ENCODE measurements at places on chromosomes 4 and X. TPM values are rescaled to one million over a fixed set of nuclear protein-coding genes. Genes with fewer than 3 reads are reported as not detected.

- no peak for DNase-seq
- no peak overlapping the region for H3K4me3 ChIP-seq
- H3K36me3 ChIP-seq, result no peaks in the 10 kb centered on the region
These were observed 326.7 kb downstream of the MAPK10 start for GRCh38 chr4:86033171-86033570.

- H3K27ac ChIP-seq, result no peak overlapping the region
- peaks cover 3% of the 10 kb centered on the region for H3K36me3 ChIP-seq
- DNase-seq, result peak; percentile 21
These were observed 14.7 kb upstream of the PDE6B start for GRCh38 chr4:610411-611261.

Gene OTC
- total RNA-seq, result not detected

DNA sequence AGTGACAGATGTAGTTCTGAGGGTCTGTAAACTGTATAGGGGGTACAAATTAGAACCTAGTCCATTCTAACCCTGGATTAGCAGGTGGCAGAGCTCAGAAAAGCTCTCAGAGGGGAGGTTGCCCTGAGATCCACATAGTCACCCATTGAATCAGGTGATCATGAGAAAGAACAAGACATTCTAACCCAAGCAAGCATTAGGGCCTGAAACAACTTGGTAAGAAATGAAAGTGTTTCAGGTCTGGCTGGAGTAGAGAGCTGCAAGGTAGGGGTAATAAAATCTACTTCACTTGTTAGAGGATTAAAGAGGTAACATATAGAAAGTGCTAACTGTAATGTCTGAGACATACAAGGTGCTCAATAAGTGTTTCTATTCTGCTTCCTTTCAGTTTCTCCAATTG lies 8.8 kb upstream of the BMP2K start:
- no peak overlapping the region for H3K27ac ChIP-seq
- no peaks in the 10 kb centered on the region for H3K36me3 ChIP-seq
- no peak for DNase-seq
- no peaks in the 10 kb centered on the region for H3K27me3 ChIP-seq
- H3K4me3 ChIP-seq, result no peak overlapping the region

DNA sequence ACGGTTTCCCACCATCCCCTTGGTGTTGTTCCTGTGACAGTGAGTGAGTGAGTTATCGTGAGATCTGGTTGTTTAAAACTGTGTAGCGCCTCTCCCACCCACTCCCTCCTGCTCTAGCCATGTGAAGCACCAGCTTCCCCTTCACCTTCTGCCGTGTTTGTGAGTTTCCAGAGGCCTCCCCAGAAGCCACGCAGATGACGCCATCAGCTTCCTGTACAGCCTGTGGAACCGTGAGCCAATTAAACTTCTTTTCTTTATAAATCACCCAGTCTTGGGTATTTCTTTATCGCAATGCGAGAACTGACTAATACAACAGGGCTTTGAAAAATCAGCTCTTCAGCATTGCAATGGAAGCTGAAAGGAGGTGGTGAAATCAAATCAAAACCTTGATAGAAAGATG lies 50.0 kb downstream of the FGFBP1 start:
- no peaks in the 10 kb centered on the region for H3K36me3 ChIP-seq
- no peak overlapping the region for H3K4me3 ChIP-seq
- no peak for DNase-seq
- no peaks in the 10 kb centered on the region for H3K27me3 ChIP-seq
- H3K4me1 ChIP-seq, result peaks cover 26% of the 10 kb centered on the region

DNA sequence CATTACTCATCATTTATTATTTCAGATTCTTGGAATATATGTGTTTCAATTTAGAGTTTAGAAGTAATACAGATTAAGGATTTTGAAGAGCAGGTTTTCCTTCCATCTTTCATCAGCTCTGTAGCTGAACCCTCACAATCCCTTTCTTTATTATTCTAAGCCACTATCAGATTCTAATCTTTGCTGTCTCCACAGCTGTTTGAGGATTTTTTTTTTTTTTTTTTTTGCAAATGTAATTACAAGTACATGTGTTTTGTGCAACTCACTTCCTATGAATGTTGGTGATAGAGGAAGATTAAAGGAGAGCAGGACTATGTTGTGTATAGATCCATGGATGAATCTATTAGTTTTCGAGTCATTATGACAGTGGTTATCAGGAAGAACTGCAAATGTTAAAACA lies 87.4 kb upstream of the TENM3 start:
- no peaks in the 10 kb centered on the region for H3K36me3 ChIP-seq
- no peak overlapping the region for H3K27ac ChIP-seq
- no peak for DNase-seq
- H3K27me3 ChIP-seq, result no peaks in the 10 kb centered on the region

DNA sequence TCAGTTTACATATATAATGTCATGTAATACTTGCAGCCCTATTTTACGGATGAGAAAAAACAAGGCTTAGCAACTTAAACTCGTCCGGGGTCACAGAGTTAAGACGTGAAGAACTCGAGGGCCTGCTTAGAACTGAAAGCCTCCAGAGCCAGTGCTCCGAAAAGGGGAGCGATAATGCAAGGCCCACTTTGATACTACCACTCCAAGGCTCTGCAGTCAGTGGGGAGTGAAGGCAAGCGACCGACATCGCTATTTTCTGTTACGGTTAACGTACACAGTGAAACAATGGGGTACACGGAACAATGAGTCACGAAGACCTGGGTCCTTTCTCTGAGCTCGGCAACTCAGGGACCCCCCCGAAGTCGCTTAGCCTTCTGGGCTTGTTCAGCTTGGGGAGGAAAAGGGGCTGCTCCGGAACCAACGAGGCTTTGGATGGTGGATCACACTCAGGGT lies 965 bp downstream of the PPA2 start:
- DNase-seq, result no peak
- H3K4me3 ChIP-seq, result peak overlapping the region; percentile 89
- H3K4me1 ChIP-seq, result peaks cover 12% of the 10 kb centered on the region
- no peaks in the 10 kb centered on the region for H3K27me3 ChIP-seq
- H3K27ac ChIP-seq, result peak overlapping the region; percentile 80
- H3K36me3 ChIP-seq, result peaks cover 25% of the 10 kb centered on the region

DNA sequence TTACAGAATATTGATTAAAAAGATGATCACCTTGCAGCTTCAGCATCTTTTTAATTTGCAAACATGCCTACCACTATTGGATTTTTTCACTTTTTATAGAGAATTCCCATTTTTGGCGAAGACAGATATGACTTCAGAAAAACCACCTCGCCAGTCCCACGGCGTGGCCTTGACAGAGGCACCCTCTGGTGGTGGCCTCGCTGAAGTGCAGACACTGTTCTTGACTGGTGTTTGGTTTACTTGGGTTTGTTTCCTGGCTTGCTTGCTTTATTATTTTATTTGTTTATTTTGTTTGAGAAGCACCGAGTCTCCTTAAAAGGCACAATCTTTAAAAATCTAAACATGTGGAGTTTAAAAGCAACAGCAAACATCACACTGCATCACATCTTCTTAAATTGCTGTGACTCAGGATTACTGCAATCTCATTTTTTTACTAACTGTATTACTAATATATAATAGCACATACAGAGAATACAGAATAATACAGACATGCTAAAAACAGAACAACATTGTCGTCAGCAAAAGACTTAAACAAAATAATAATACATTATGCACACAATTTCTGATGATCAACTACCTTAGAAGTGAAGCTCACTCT lies 13.1 kb upstream of the AMTN start:
- H3K4me1 ChIP-seq, result no peaks in the 10 kb centered on the region
- H3K27me3 ChIP-seq, result no peaks in the 10 kb centered on the region
- no peak overlapping the region for H3K4me3 ChIP-seq
- H3K36me3 ChIP-seq, result no peaks in the 10 kb centered on the region

GRCh38 chrX:1466232-1466661 lies 13.5 kb upstream of the ASMTL start:
- no peak for DNase-seq
- no peak overlapping the region for H3K27ac ChIP-seq
- peaks cover 62% of the 10 kb centered on the region for H3K27me3 ChIP-seq

- no peaks in the 10 kb centered on the region for H3K36me3 ChIP-seq
- no peak overlapping the region for H3K4me3 ChIP-seq
- H3K27me3 ChIP-seq, result no peaks in the 10 kb centered on the region
- H3K4me1 ChIP-seq, result peaks cover 9% of the 10 kb centered on the region
- DNase-seq, result no peak
These were observed 72.3 kb downstream of the SLIT2 start for GRCh38 chr4:20323991-20324390.

- no peak overlapping the region for H3K27ac ChIP-seq
- H3K4me3 ChIP-seq, result no peak overlapping the region
- H3K27me3 ChIP-seq, result peaks cover 82% of the 10 kb centered on the region
- H3K36me3 ChIP-seq, result no peaks in the 10 kb centered on the region
- peaks cover 8% of the 10 kb centered on the region for H3K4me1 ChIP-seq
These were observed 248.3 kb upstream of the GATB start for GRCh38 chr4:152009031-152009670.

- H3K27ac ChIP-seq, result no peak overlapping the region
- DNase-seq, result no peak
- no peaks in the 10 kb centered on the region for H3K4me1 ChIP-seq
- H3K36me3 ChIP-seq, result no peaks in the 10 kb centered on the region
- H3K27me3 ChIP-seq, result no peaks in the 10 kb centered on the region
These were observed 4.6 kb upstream of the DCAF12L2 start for GRCh38 chrX:126170720-126171119.

Gene SOX3
- not detected for total RNA-seq

GRCh38 chr4:138090150-138090917 lies 151.8 kb downstream of the SLC7A11 start:
- no peaks in the 10 kb centered on the region for H3K27me3 ChIP-seq
- H3K27ac ChIP-seq, result peak overlapping the region; percentile 22
- no peaks in the 10 kb centered on the region for H3K36me3 ChIP-seq

- peaks cover 34% of the 10 kb centered on the region for H3K27me3 ChIP-seq
- no peaks in the 10 kb centered on the region for H3K4me1 ChIP-seq
- H3K27ac ChIP-seq, result no peak overlapping the region
- no peak for DNase-seq
- no peaks in the 10 kb centered on the region for H3K36me3 ChIP-seq
- no peak overlapping the region for H3K4me3 ChIP-seq
These were observed 34.6 kb upstream of the TBC1D9 start for GRCh38 chr4:140790765-140791164.

DNA sequence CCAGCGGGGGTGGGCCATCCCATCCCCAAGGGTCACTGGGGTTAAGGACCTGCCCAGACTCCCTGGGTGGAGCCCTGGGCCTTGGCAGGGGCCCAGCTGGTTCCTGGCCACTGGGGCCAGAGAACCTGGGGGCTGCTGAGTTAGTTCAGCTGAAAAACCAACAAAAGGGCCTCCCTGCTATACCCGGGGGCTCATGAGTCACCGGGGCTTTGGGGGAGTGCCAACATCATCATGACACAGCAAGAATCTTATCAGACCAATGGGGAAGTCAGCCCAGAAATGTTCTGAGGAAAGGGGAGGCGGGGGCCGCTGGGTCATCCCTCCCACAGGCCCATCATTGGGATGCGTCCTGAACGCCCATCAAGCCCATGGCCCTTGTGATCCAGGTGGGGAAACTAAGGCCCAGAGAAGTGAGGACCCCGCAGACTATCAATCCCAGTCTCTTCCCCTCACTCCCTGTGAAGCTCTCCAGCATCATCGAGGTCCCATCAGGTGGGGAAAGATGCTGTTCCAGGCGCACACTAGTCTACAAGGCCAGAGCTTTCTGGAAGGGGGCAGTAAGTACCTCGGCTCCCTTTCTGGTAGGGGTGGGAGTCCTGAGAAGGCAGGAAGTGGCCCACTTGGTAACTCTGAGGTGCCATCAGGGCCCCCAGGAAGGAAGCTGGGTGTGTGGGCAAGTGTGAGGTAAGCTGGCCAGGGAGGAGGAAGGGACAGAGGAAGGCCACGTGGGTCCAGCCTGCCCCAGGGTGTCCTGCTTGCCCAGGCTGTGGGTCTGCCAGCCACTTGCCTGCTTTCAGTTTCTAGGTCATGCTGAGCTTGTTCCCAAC lies 4.5 kb downstream of the G6PD start:
- peak; percentile 80 for DNase-seq
- H3K4me1 ChIP-seq, result peaks cover 23% of the 10 kb centered on the region
- H3K27me3 ChIP-seq, result no peaks in the 10 kb centered on the region
- H3K36me3 ChIP-seq, result peaks cover 70% of the 10 kb centered on the region
- peak overlapping the region; percentile 94 for H3K27ac ChIP-seq

- no peak for DNase-seq
- H3K27me3 ChIP-seq, result no peaks in the 10 kb centered on the region
- no peaks in the 10 kb centered on the region for H3K36me3 ChIP-seq
These were observed 33.3 kb downstream of the HMGN5 start for GRCh38 chrX:81168391-81168790.

Data from Calu3 (cell line).